ENCODE measurements at places on chromosomes 2 and 18. TPM values are rescaled to one million over a fixed set of nuclear protein-coding genes. Genes with fewer than 3 reads are reported as not detected.

The RBM44 gene
- 0.09 TPM for total RNA-seq

The PPP1R1C gene
- 16.9 TPM for total RNA-seq

The GPN1 gene
- total RNA-seq, result 17.2 TPM

The HOXD9 gene
- total RNA-seq, result not detected

The ACVR1 gene
- total RNA-seq, result 20.4 TPM

The SCYGR7 gene
- not detected for total RNA-seq
